ENCODE measurements at places on chromosomes 5 and 9.

DNA sequence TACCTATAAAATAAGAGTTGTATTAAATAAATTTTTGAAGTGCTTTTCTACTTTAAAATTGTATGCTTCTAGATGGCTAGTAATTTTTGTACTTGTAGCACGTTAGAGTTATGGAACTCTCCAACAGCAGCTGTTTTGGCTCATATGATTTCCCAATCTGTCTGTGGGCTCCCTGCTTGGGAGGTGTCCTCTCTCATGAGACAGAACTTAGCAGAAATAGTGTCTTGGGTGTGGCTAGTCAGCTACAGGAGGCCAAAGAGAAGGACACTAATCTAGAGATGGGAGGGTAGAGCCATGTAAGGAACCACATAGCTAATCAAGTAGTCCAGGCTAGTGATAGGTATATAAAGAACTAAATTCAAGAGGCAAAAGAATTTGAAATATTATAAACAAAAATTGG is 78.4 kb upstream of the DAB2 start:
- no peak for DNase-seq

- DNase-seq, result no peak
These were observed 338.6 kb downstream of the SLIT3 start for GRCh38 chr5:168962306-168962705.

- peak; percentile 16 for DNase-seq
These were observed 1.1 kb upstream of the GAPVD1 start for GRCh38 chr9:125260561-125260960.

GRCh38 chr5:72692231-72692637 is 124.2 kb upstream of the TNPO1 start:
- peak; percentile 51 for DNase-seq

- no peak for DNase-seq
These were observed 225.4 kb upstream of the PPP1R2B start for GRCh38 chr5:156624686-156625085.

DNA sequence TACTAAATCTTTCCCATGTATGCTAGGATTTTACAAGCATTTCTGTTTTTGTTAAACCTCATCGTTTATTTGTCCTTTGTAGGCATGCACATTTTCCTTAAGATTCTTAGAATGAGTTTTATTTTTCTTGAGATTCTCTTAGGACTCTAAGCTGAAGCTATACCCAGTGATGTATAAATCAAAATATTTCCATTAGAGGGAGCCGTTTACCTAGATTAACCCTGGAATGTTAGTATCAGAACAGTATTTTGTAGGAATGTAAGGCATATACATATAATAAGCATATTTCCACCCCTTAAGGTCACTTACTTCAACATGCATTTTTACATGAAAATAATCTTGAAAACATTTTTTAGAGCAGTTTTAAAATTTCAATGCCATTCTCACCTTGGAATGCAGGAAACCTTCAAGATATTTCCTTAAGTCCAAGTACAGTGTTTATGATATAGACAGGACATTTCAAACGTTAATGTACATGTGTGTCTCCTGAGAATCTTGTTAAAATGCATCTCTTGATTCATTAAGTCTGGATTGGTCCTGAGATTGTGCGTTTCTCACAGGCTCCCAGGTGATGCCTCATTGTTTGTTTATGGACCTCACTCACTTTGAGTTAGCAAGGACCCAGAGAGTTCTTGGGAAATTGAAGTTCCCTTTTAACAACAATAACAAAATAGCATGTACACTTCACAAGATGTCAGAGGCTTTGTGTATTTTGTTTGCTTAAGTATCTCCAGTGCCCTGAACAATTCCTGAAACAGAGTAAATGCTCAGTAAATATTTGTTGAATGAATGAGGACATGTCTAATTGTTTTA is 34.9 kb upstream of the FCHO2 start:
- DNase-seq, result peak; percentile 46

Measured in eye (tissue), 1 donor.